ENCODE measurements at places on chromosomes 7 and 10.

GRCh38 chr7:30921540-30922401, 10.1 kb downstream of the AQP1 start:
- no peak for DNase-seq

GRCh38 chr7:88151119-88151790, 68.6 kb downstream of the SRI start:
- no peak for DNase-seq

- peak; percentile 36 for DNase-seq
These were observed 68.3 kb downstream of the HIPK2 start for GRCh38 chr7:139709485-139709884.

GRCh38 chr10:34104829-34105572, 710.1 kb downstream of the PARD3 start:
- no peak for DNase-seq

Measured in testis (tissue), 5 donors.